ENCODE measurements at places on chromosomes 7 and 10.

DNA sequence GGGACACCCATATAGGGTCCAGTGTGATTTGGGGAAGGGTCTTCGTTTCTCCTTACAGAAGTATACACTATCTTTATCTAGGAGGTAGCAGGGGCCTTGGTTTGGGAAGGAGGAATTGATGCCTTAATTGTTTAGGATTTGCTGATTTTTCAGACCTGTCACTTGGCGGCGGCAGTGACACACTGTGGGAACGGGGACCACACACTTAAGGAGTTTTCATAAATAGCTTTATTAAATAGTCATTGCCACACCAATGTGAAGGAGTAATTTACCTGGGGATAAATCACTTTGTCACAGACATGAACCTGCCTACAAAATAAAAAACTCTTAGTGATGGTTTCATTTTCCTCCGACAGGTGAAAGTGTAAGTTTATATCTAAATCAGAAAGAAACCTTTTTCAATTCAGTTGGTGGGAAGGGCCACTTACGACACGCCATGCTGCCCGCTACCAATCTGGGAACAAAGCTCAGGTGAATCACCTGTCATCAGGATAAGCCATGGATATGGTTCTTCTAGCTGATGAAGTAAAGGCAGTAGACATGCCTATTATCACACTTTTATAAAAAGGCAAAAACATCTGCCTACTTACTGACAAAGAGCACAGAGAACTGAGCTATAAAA, 12.3 kb upstream of the ENO4 start:
- no peak for DNase-seq

- DNase-seq = no peak
Measured at GRCh38 chr7:86970986-86971385, 88.5 kb downstream of the ELAPOR2 start.

- DNase-seq = no peak
Measured at GRCh38 chr7:17133977-17134376, 164.5 kb upstream of the AHR start.

- DNase-seq = no peak
Measured at GRCh38 chr7:3616306-3616705, 315.3 kb downstream of the SDK1 start.

DNA sequence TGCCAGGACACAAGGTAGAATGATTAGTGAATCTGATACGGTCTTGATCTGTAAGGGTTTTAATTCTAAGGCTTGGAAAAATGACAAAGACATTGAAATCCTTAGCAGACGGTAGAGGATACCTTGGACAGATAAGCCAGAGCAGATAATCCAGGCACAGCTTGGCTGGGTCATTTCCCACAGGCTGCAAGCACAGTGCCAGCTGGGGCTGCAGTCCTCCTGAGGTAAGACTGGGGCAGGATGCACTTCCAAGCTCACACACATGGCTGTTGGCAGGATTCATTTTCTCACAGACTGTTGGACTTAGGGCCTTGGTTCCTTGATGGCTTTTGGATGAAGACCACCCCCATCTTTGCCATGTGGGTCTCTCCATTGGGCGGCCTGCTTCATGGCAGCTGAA, 63.2 kb upstream of the BMPER start:
- DNase-seq = no peak

- DNase-seq = peak; percentile 43
Measured at GRCh38 chr10:81019029-81019890, 481.6 kb downstream of the SH2D4B start.

GRCh38 chr10:58715061-58715460, 202.4 kb downstream of the BICC1 start:
- DNase-seq = no peak

- DNase-seq = peak; percentile 30
Measured at GRCh38 chr7:99123571-99124033, 20.3 kb downstream of the SMURF1 start.

Measured in ELR (cell line).